ENCODE measurements at places on chromosomes 7 and 10.

- DNase-seq, result no peak
Observed at GRCh38 chr10:5282137-5282536, 82.6 kb upstream of the UCN3 start.

GRCh38 chr7:3206101-3206500, 95.0 kb upstream of the SDK1 start:
- no peak for DNase-seq

DNA sequence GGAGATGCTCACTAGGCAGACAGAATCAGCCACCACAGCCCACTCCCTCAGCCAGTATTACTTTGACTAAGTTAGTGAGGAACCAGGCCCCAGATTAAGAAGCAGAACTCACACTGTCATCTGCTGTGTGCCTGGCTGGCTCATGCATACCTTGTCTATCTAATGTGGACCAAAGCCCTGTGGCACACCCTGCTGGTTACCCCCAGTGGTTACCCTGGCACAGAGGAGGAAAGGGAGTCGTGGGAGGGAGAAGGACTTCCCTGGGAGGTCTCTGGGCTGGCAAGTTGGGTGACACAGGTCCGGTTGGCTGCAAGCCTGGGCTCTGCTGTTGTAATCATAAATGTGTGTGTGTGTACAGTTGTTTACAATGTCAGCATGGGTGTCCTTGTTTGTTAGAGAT, 7.5 kb upstream of the SH2D4B start:
- DNase-seq, result peak; percentile 37

- DNase-seq, result no peak
Observed at GRCh38 chr7:13386741-13387140, 602.7 kb downstream of the ETV1 start.

DNA sequence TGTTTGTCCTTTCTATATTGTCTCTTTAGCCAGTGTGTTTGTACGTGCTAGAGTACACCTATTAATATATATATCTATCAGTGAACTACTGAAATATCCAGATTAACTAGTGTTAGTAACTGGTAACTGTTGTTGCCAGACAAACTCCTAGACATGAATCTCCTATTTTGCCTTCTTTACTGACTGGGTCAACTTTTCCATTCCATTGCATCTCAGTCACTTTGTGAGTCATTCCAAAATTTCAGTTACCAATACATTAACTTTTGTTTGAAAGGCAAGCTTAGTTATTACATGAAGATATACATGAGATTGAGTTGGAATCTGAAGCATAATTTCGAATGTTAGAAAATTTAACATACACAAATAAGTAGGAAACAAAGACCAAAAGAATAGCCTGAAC, 51.4 kb downstream of the BTAF1 start:
- DNase-seq, result no peak

- DNase-seq, result no peak
Observed at GRCh38 chr7:148645898-148646297, 52.8 kb upstream of the CUL1 start.

DNA sequence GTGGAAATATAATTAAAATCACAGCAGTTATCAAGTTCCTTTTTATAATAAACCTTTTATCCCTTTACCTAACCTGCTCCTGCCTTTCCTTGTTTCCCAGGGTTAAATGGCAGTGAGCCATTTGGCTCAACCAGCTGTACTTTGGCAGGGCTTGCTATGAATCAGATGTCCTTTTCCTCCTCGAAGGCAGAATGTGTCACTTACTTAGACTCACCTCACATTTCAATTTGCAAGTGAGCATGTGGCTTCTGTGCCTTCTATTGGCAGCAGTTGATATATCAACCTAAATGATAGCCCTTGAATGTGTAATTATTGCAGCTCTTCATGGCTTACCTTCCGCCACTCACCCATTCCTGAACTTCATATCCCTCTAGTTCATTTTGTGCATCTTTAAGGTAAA, 301.7 kb downstream of the CSTF2T start:
- DNase-seq, result no peak

DNA sequence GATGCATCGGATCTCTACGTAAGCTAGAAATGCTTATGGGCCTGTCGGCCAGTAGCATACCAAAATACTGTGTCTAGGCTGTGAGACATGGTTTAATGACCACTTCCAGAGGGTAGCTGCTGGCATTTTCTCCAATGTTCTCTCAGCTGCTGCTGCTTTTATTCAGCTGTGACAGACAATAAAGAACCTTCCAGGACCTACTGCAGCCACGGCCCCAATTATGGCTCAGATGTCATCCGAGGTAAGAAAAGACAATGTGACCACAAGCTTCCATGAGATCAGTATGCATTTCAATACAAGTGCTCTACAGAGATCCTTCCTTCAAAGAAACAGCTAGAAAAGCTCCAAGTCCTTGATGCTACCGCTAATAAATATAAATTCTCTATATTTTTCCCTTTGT, 256.2 kb downstream of the SDHAF3 start:
- no peak for DNase-seq

GRCh38 chr10:28367929-28368484, 65.1 kb upstream of the MPP7 start:
- peak; percentile 54 for DNase-seq

DNA sequence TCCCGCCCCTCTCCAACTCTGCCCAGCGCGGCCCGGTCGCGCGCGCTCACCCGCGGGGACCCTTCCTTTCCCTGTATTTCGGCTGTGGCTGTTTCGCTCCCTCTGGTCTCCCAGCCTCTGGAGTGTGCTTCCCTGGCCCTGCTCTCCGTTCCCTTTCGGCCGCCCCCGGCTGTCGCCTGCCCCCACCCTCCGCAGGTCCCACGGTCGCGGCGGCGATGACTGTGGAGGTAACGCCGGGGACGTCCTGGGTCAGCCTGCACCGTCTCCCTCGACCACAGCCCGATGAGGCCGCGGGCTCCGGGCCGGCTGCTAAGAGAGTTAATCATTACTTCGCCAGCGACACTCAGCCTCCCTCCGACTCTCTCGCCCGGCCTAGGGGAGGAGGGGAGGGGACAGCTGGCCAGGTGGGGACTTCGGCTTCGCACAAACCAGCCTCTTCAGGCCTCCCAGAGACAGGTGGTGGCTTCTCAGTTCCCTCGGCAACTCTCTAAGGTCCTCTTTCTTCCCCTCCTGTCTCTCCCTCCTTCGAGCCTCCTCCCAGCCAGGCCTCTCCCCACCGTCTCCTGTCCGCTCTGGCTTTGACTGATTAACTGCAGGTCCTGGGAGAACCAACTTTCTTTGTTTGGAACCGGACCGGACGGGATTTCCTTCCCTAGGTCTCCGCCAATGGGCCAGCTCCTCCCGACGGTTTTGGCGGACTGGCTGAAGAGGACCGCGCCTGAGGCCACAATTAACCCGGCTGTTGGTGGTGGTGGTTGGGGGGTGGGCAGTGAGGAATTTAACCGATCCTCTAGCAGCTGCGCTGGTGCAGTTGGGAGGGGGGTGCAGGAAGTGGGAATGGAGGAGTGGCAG, 5.6 kb upstream of the PAX2 start:
- no peak for DNase-seq

- DNase-seq, result no peak
Observed at GRCh38 chr10:127736222-127736914, 617 bp upstream of the FOXI2 start.

GRCh38 chr10:118474111-118474510, 121.3 kb downstream of the PRLHR start:
- DNase-seq, result no peak

DNA sequence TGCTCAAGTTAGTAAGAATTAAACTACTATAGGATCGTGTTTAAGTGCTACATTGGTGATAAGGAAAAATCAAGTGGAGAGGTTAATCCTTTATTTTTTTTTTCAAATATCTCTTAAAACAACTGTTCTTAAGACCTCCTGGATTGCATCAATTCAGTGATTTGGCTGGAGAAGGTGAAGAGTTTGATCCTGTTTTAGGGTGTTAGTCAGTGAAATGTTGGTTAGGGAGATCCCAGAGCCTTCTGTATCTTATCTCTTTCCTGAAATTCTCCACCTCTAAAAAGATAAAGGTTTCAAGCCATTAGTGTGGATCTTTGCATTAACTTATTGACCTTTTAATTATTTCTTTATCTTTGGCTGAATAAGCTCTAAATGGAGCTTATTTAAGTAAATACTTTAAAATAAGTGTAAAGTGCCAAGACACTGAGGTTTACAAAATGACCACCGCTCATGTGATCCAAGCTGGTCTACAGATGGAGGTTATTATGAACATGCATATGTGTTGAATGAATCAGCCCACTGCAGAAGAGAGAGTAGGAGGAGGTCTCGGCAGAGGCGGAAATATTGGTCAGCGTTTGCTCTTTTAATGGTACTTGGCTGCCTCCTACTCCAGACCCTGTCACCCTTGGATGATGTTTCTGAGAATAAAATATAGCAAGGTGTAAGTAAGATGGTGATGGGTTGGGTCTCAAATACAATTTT, 51.8 kb upstream of the BMPER start:
- DNase-seq, result no peak

DNA sequence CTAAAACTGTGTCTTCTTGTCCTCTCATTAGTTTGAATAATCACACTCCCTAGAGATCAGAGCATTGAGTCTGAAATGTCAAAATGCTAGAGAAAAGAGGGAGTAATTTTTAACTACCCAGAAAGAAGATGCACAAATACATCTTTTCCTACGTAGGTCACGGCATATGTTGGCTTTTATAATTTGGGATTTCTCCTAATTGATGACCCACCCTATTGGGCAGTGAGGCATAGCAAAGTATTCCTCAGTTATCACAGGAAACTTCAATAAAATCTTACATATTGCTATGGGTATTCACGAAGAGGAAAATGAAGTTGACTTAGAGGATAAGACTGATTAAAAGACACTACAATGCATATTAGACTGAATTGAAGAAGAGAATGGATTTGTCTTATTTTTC, 25.4 kb downstream of the ARMC10 start:
- DNase-seq, result no peak

- no peak for DNase-seq
Observed at GRCh38 chr7:118349604-118350003, 125.1 kb downstream of the ANKRD7 start.

- no peak for DNase-seq
Observed at GRCh38 chr7:21544715-21545114, 1.9 kb downstream of the DNAH11 start.

GRCh38 chr10:92914478-92915325, 66.4 kb downstream of the EXOC6 start:
- peak; percentile 43 for DNase-seq

Data from activated CD4-positive, alpha-beta T cell treated with anti-CD3 and anti-CD28 coated beads, Interleukin-2, amount 50 U/mL, for 1 hour (primary cell).